ENCODE measurements at places on chromosomes 7 and 10.

DNA sequence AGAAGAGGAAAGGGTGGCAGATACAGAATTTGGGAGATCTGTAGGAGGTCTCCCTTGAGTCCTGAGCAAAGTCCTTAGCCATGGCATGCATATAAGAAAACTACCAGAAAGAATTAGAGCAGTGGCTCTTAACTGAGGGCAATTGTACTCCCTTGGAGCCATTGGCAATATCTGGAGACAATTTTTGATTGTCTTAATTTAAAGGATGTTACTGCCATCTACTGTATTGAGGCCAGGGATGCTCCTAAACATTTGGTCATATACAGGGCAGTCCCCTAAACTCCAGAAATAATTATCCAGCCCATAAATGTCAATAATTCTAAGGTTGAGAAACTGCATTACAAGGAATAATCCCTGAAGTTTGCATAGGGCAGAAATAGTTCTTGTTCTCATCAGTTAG, 136.4 kb upstream of the ODAD2 start:
- DNase-seq = no peak

GRCh38 chr7:5199841-5200240, 9.8 kb downstream of the WIPI2 start:
- no peak for DNase-seq

GRCh38 chr7:7920481-7920880, 48.1 kb upstream of the GLCCI1 start:
- no peak for DNase-seq

DNA sequence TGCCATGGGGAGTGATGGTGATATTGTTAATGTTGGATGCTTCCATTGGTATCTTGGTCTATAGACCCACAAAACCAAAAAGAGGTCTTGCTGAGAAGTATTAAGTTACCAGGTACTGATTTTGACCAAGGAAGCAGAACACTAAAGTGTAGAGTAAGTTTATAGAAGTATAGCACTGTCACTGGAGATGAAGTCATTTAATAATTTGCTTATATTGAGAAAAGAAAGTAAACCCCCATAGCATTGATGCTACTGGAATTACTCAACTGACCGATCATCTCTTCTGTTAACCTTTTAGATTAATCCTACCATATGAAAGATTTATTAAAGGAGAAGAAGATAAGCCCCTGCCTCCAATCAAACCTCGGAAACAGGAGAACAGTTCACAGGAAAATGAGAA, 183.2 kb downstream of the RTKN2 start:
- DNase-seq = no peak

DNA sequence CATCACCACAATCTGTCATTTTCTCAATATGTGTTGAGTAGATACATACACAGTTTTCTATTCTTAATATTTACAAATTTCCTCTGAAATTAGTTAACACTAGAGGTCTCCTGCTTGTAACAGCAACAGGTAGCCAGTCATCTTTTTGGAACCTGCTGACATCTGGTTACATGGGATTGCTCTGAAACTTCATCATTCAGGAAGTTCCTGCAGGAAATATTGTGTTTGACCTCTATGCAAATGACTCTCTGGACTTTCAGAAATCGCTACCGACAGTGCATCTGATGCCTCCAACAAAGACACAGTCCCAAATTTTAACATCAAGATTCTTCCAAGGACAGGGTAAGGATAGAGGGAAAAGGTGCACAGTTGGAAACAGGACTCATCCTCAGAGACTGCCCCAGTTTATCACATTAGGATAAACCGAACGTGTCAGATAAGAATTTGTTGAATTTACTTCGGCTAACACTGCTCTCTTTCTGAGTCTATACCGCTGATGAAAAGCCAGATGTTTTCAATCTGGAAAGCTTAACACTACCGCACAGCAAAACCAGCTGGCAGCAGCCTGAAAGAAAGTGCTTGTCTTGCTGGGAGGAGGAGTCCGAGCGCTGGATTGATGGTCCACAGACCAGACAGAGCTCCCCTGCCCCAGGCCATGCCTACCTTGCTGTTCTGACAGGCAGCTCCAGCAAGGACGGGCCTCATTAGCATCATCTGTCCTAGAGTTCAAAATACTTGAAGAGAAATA, 633.4 kb downstream of the PARD3 start:
- DNase-seq = peak; percentile 22

DNA sequence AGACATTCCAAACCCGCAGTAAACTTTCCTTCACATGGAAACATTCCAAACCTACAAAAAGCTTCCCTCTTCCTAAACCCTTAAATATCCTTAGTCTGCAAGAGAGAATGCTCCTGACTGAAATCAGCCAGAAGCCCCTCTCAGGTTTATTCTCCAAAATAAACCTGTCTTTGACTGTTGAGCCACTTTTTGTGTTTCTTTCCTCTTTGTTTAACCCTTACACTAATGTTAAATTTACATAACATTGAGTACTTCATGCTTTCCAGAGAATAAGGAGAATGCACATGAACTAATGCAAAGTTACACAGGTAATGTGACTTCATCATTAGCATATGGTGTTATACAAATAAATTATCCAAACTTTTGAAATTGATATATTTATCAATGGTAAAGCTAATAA, 262.6 kb upstream of the PRKCQ start:
- no peak for DNase-seq
